Activated CD4-positive, alpha-beta T cell treated with anti-CD3 and anti-CD28 coated beads, Interleukin-2, amount 50 U/mL, for 24 hours (primary cell): ENCODE measurements at places on chromosomes 6 and 20.

GRCh38 chr20:13821876-13822275 is 37.0 kb downstream of the NDUFAF5 start:
- no peak for DNase-seq

GRCh38 chr6:128655978-128656498 is 135.6 kb upstream of the PTPRK start:
- no peak for DNase-seq

GRCh38 chr6:132198896-132199295 is 202.4 kb downstream of the MOXD1 start:
- no peak for DNase-seq

DNA sequence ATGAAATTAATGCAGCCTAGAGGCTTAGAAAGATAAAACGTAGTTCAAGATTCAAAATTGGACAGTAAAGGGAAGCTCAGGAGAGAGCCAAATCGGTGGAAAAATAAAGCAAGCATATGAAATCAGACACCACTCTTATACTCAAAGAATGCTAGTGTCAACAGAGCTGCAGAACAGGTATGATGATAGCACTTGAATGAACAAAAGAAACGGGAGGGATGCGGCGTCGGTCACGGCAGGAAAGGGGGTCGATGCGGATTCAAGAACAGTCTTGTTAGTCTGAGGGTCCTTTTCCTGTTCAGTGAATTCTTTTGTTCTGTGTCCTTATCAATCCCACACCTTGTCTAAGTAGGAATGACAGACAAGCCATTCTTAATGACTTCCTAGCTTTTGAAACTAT is 114.4 kb downstream of the FOXC1 start:
- no peak for DNase-seq

DNA sequence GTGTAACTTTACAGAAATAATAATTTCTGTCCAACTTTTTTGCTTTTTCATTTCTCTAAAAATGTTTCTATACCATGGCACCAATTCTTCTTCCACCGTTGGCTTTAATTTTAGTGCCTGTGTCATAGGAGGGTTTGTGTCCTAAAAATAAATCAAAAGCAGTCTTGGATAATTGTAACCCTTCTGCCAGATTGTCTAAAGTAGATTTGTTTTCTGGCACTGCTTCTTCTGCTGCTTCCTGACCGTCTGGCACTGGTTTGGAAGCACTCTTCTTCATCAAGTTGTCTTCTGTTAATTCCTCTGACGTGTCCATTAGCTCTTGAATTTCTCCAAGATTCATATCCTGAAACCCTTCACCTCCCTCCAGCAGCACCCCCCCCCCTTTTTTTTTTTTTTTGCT is 33.1 kb downstream of the SCAF8 start:
- no peak for DNase-seq

DNA sequence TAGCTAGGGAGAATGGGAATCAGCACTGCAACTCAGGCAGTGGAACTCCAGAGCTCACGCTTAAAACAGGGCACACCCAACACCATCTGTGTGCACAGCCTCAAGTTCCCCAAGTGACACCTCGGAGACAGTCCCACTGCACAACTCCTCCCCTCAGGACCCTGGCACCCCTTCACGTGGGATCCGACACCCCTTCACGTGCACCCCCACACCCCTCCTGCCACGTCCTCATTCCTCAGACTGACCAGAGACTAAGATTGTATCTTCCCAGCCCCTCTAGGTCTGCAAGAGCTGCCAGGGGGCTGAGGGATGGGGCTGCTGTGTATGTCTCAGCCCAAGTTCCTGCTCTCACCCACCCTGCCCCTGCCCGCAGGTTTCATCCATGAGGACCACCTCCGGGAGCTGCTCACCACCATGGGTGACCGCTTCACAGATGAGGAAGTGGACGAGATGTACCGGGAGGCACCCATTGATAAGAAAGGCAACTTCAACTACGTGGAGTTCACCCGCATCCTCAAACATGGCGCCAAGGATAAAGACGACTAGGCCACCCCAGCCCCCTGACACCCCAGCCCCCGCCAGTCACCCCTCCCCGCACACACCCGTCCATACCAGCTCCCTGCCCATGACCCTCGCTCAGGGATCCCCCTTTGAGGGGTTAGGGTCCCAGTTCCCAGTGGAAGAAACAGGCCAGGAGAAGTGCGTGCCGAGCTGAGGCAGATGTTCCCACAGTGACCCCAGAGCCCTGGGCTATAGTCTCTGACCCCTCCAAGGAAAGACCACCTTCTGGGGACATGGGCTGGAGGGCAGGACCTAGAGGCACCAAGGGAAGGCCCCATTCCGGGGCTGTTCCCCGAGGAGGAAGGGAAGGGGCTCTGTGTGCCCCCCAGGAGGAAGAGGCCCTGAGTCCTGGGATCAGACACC is 7.6 kb downstream of the MYL9 start:
- no peak for DNase-seq

DNA sequence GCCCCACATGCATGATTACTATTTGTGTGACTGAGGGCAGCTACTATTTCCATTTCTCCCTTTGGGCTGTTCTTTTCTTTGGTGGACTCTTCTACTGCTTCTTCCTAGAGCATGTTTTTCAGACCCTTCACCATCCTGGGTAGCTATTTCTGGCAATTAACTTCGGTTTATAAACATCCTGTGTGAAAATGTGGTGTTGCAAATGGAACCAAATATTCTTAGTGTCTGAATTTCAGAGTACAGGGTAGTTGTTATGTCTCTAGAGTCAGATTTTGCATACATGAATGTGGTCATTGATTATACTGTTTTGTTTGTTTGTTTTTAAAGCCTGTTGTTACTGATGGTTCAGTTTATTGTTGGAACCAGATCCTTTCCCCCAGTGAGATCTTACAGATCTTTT is 49.7 kb downstream of the PROKR2 start:
- no peak for DNase-seq
